ENCODE measurements at places on chromosomes 2 and 18.

GRCh38 chr18:1408376-1408775, 503.7 kb downstream of the ADCYAP1 start:
- no peak for DNase-seq

- DNase-seq: no peak
Observed at GRCh38 chr2:232435805-232436204, 20.1 kb upstream of the ALPI start.

DNA sequence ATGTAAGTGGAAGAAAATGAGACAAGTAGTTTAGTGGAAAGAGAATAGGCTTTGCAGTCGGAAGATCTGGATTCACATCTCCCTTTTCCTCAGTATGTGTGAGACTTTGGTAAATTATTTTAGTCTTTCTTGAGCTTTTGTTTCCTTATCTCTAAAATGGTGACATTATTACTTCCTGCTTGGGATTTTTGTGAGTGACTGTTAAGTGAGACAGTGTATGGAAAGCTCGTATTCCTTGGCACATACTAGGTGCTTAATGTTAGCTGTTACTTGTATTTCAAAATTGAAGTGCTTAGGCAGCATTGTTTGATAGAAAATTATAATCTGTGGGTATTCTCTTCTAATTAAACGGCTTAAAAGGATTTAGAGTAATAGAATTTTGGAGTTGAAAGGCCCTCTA, 2.0 kb downstream of the ZNF638 start:
- DNase-seq: no peak

DNA sequence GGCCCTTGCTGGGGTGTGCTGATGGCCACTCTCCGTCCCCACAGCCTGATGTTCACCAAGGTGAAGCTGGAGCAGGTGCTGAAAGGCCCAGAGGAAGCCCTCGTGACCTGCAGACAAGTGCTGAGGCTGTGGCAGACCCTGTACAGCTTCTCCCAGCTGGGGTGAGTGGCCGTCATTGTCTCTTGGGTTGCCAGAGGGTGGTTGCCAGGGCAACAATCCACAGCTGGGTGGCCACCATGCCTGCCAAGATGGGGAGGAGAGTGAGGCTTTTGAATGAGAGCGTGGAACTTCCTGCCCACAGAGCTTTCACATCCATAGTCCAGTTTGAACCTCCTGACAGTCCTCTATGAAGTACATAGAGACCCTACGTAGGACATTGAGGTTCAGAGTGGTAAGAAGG, 108.8 kb downstream of the STPG4 start:
- DNase-seq: no peak

GRCh38 chr18:2907550-2908135, 60.8 kb downstream of the EMILIN2 start:
- DNase-seq: no peak

- DNase-seq: no peak
Observed at GRCh38 chr2:73162856-73163391, 39.5 kb upstream of the NOTO start.
